ENCODE measurements at places on chromosomes 7 and 10.

DNA sequence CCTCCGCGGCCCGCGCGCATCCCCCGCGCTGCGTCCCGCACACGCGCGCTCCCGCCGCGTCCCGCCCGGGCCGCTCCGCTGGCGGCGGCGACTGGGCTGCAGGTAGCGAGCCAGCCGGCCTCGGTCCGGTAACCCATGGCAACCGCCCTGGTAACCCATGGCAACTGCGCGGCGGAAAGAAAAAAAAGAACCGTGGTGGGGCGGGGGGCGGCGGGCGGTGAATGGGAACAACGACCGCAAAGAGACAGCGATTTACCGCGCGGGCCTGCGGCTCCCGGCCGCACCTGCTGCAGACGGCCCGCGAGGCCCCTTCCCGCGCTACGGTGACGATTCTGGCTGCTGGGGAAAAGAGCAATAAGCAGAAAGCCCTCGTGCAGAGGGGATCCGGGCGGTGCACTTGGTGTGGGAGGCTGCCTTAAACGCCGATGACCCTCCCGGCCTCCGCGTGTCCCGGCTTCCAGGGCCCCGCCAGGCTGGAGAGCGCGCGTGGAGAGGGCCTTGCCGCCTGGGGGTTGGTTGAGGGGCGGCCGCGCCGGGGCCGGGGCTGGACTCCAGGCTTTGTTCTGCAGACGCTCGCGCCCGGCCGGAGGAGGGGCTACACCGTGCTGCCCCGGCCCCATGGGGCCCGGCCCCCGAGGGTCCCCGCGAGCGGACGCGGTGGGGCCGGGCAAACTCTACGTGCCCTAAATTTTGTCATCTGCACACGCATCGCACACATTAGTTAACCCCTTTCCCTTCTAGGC, 84.7 kb downstream of the SNX10 start:
- DNase-seq = peak; percentile 94

DNA sequence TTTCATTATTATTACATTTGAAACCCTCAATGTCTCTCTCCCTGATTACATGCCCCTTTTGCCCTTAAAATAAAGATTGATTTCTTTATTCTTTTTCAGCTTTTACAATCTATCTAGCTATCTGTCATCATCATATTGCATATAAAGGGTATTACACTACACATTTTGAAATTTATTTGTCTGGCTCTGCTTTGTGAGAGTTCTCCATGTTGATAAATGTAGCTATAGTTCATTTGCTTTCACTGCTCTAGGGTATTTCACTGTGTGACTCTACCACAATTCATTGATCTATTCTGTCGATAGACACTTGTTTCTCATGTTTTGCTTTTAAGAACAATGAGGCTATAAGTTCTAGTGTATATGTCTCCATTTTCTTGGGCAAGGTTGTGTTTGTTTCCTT, 25.6 kb downstream of the CDK1 start:
- DNase-seq = no peak

DNA sequence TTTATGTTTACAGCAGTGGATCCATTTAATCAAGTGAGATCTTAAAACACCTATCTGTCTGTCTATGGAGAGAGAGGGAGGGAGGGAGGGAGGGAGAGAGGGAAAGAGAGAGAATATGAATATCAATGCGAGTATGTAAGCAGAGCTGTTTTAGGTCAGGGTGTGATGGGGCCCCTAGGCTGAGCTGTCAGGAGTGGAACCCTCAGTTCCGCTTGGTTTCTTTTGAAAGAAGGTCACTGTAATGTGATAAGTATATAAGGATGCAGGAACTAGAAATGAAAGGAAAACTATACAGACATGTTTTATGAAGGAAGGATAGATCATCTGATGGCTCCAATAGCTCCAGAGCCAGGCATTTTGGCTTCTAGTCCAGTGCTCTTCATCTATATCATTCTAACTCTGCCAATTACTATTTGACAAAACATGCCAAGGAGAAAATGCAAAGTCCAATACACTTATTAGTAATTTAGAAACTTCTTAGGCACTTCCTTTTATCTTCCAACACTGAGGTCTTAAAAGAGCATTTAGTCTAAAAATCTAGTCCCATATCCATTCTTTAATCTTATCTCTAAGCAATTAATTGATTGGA, 70.3 kb downstream of the NRCAM start:
- DNase-seq = no peak

- DNase-seq = no peak
Observed at GRCh38 chr7:143735962-143736361, 21.5 kb downstream of the CTAGE6 start.

GRCh38 chr7:102004229-102004628, 186.8 kb downstream of the CUX1 start:
- DNase-seq = no peak

GRCh38 chr7:74405191-74405898, 48.4 kb upstream of the GTF2IRD1 start:
- peak; percentile 76 for DNase-seq

GRCh38 chr7:18580950-18581349, 85.4 kb downstream of the HDAC9 start:
- no peak for DNase-seq

DNA sequence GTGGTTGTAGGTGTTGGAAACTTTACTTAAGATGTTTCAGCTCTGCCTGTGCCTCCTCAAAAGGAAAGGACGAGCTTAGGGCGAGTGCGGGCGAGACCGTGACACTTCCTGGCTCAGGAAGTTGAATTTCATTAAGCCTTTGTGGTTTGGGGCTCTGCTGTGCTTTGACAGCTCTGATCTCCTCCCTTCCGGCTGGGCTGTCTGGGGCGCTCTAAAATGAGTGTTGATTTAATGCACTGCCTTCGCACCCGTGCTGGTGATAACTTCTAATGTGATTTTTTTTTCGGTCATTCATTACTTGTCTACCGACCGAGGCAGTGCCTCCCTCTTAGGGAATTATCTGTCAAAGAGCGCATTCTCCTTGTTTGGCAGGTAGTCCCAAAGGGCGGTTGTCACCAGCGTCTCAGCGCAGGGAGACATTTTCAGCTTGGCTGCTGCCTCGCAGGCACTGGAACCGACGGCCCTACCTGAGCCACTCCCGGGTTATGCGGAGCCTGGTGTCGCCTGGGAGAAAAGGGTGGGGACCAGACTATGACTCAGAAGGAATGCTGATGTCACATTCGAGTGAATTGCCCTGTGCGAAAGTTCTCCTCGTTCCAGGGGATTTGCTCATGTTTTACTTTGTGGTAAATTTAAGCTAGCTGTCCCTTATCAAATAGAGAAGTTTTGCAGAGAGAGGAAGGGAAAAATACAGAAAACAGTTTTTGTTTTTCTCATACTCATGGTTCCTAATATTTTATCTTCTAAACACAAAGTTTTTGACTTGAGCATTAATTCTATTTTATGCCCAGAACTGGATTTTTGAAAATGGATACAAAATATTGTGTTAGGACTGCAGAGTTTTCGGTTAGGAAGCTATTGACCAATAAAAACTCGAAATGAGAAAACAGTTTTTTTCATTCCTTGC, 920 bp downstream of the TES start:
- peak; percentile 68 for DNase-seq

GRCh38 chr10:33337326-33337957, 3.0 kb upstream of the NRP1 start:
- no peak for DNase-seq

- DNase-seq = peak; percentile 24
Observed at GRCh38 chr7:104156842-104157277, 51.0 kb downstream of the ORC5 start.

DNA sequence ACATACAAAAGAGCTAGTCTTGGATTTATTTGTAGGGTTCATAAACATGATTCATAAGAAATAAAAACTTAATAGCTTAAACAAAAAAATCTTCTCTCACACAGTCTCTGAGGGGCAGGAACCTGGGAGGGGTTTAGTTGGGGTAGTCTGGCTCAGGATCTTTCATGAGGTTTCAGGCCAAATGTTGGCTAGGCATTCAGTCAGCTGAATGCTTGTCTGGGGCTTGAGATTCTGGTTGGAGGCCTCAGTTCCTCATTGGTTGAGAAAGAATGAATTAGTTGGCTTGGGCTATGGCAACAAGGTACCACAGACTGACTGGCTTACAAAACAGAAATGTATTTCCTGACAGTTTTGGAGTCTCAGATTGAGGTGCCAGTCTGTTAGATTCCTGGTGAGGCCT, 74.3 kb downstream of the ANKRD7 start:
- DNase-seq = no peak

GRCh38 chr10:87750817-87751216, 67.2 kb downstream of the ATAD1 start:
- no peak for DNase-seq

- no peak for DNase-seq
Observed at GRCh38 chr10:49569031-49569631, 30.2 kb upstream of the ERCC6 start.

DNA sequence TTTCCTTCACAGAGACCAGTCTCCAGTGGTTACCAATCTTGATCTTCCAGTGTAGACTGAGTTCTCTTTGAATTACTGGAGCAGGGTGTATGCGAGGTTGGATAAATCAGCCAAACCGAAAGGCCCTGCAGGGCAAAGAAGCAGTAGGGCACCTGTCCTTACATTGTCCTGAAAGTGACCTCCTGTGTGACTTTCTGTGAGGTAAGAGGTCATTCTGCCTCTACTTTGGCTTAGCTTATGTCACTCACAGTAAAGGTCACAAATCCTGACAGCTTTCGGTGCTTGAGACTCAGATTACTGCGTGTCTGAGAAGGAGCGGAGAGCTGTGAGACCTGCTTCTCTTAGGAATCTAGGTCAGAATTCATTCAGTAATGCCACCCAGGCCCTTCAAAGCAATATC, 252.7 kb upstream of the ETV1 start:
- no peak for DNase-seq

GRCh38 chr7:44982535-44982923, 3.7 kb upstream of the MYO1G start:
- no peak for DNase-seq

GRCh38 chr7:105022458-105022857, 8.5 kb downstream of the KMT2E start:
- DNase-seq = no peak

DNA sequence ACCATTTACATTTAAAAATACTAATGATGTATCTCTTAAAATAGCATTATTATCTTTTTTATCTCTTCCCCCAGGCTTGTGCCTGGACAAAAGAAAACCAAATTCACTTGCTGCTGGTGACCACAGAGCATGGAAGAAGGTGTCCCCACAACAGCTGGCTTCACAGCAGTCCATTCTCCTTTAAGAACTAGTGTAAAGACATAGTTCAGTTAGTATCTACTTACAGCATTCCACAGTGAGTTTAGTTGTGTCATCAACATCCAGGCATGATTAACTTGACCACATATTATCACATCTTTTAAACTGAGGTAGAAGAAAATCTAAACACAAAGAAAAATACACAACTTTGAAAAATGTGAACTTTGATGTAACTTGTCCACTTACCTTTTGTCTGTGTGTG, 55.0 kb downstream of the LRRC17 start:
- no peak for DNase-seq

- DNase-seq = no peak
Observed at GRCh38 chr10:125801574-125801973, 21.5 kb downstream of the UROS start.

DNA sequence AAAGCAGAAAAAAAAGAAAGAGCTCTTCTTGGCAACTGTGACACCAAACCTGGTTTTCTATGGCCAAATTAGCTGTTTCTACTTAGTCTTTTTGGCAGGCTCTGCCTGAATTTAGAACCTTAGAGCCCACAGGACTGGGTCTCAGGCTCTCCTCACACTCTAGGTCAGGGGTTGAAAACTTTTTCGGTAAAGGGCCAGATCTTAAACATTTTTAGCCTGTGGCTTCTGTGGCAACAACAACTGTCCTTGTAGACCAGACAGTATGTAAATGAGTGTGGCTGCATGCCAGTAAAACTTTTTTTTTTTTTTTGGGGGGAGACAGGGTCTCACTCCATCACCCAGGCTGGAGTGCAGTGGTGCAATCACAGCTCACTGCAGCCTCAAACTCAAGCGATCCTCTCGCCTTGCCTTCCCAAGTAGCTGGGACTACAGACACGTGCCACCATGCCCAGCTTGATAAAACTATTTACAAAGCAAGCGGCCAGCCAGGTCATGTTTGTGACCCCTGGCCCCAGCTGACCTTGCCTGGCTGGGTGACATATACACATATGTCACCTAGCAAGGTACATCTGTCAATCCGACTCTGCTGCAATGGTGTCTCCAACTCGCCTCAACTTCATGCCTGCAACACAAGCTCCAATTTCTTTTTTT, 17.4 kb downstream of the KPNA7 start:
- no peak for DNase-seq

GRCh38 chr7:135718794-135719437, 9.1 kb downstream of the SLC13A4 start:
- peak; percentile 51 for DNase-seq

DNA sequence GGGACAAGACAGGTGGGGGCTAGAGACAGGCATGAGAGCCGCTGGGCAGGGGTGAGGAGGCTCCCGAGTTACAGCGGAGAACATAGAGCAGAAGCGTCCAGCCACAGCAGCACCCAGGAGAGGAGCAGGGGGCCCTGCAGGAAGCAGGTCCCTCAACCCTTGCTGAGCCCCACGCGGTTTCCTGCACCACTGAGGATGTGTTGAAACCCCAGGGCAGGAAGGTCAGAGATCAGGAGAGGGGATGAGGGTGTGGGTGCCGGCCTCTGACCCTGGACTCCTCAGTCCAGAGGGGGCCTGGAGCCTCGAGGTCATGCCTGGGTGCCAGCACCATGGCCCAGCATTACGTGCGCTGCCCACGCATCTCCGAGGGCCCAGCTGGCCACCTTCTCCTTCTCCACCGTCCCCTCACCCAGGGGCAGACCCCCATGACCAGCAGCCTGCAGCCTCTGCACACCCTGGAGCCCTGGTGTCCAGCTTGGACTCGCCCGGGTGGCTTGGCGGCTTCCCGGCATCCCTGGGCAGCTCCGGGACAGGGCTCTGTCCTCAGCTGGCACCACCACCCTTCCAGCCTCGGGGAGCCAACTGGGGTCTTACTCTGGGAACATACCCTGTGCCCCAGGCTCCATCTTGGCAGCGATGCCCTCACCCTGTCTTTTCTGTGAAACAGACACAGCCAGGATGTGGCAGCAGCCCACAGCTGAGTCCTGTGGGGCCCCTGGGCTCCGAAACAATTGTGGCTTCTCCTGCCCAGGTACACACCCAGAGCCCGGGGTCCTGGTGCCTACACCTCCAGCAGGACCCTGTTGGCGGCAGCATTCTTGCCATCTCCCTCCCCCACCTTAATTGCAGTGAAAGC, 52.0 kb downstream of the STK32C start:
- DNase-seq = no peak

DNA sequence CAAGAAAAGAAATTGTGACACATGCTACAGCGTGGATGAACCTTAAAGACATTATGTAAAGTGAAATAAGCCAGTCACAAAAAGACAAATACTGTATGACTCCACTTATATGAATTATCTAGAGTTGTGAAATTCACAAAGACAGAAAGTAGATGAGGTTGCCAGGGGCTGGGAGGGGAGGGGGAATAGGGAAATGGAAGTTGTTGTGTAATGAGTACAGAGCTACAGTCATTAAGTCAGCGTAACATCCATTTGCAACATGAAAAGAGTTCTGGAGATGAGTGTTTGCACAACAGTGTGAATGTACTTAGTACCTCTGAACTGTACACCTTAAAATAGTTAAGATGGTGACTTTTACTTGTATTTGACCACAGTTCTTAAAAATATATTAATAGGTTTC, 112.1 kb upstream of the CDK1 start:
- no peak for DNase-seq

Measured in SK-N-SH (cell line).